ENCODE measurements at places on chromosomes 5 and 9.

DNA sequence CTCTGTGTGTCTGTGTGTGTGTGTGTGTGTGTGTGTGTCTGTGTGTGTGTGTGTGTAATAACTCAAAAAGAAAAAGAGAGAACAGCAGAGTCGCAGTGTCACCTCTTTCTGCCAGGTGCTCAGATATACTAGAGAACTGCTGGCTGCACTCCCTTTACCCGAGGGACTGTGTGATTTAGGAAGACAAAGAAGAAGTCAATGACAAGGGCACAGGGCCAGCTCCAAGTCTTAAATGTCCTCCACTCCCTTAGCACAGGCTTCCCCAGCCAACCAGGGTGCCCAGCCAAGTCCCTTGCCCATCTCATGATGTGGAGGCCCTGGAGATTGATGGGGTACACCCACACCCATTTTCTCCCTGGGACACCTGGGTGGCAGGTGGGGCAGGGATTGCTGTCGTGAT lies 8.7 kb downstream of the CCNJL start:
- no peak for DNase-seq

DNA sequence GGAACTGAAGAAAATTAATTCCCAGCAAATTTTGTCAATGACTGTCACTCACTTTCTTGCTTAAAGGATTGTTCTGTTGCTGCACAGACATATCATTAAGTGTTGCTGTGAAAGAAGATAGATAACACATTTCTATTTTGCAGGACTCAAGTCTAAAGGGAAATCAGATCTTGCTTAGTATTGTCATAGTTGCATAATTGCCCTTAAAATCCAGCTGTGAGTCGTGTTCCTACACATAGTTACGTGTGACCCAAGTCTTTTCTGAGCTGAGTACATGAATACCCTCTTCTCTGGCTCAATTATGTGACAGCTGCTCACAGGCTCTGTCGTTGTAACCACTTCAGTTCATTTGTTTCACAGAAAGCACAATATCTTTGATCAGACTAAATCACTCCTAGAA lies 390.8 kb downstream of the DTWD2 start:
- DNase-seq = no peak

DNA sequence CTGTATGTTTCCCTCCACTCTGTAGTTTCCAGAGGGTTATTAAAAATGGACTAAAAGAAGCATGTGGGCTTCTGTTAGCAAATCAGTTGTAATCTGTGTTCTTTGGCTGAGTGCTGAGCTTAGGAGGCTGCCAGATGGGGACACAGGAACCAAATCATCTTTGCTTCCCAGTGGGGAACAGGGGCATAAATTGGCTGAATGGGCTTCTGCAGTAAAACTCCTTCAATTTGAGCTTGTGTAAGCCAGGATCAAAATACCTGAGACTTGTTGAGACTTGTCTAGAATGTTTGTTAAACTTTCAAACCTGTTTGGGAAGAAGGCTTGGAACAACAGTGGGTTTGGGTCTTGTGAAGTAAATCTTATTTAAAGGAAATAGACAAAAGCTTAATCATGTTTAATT lies 32.2 kb upstream of the TNFAIP8 start:
- no peak for DNase-seq

GRCh38 chr9:111050819-111051218 lies 12.5 kb upstream of the LPAR1 start:
- DNase-seq = no peak

DNA sequence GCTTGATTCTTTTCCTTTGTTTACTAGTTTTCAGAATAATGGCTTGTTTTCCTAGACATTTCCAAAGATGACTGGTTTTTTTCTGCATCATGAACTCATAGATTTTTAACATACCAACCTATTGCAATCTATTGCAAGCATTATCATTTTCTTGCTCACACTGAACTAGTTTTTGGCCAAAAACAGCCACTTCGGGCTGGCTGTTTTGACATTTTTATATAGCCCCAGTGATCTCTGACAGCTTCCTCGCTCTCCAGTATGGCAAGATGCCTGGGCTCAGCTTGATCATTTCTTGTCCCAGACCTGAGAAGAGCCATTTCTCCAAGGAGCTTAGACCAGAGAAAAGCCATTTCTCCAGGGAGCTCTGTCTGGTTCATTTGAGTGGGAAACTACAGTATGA lies 94.3 kb upstream of the MAMDC2 start:
- no peak for DNase-seq

DNA sequence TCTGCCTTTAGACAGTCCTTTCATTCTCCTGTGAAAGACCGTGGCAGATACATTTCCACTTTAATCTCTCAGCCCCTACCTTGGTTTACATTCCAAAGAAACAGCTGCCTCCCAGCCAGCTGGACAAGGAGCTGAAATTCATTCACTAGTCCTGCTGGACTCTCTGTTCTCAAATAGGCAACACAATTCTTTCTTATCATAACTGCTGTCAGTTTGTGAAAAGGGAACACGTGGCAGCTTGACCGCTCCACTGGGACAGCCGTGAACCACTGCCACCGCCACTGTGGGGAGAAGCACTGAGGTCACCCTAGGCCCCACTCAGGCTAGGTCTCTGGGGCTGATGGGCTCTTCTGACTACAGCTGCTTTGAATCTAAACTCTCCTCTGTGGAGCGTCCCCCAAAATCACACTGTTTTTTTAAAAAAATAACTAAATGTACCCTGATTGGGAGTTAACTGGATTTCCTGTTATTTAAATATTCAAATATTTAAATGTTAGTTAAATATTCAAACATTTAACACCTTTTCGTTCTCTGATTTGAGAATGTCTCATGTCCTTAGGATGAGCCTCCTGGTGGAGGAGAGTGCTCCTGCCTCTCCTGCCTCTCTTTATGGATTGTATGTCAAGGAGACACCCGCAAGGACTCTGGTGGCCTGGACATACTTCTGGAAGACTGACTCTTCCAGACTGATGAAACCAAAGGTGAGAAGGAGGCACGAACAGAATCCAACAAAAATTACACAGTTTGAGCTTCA lies 120.1 kb downstream of the BOD1 start:
- DNase-seq = no peak

DNA sequence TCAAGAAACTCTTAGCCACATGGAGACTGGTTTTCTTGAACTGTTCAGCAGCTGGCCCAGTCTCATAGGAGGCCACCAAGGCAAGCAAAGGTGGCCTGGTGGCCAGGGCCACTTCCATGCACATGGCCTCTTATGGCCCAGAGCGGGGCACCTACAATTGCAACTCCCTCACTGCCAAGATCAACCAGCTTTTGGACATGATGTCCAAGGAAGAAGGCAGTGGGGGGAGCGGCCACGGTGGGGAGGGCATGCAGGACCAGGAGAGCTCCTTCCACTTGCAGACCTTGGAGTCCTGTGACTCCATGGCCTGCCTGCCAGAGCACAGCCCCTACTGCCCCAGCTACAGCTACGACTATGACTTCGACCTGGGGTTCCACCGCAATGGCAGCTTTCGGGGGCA lies 398.9 kb upstream of the PTPRD start:
- no peak for DNase-seq

Measured in neural progenitor cell (in vitro differentiated cells).